ENCODE measurements at places on chromosomes 13 and 19.

DNA sequence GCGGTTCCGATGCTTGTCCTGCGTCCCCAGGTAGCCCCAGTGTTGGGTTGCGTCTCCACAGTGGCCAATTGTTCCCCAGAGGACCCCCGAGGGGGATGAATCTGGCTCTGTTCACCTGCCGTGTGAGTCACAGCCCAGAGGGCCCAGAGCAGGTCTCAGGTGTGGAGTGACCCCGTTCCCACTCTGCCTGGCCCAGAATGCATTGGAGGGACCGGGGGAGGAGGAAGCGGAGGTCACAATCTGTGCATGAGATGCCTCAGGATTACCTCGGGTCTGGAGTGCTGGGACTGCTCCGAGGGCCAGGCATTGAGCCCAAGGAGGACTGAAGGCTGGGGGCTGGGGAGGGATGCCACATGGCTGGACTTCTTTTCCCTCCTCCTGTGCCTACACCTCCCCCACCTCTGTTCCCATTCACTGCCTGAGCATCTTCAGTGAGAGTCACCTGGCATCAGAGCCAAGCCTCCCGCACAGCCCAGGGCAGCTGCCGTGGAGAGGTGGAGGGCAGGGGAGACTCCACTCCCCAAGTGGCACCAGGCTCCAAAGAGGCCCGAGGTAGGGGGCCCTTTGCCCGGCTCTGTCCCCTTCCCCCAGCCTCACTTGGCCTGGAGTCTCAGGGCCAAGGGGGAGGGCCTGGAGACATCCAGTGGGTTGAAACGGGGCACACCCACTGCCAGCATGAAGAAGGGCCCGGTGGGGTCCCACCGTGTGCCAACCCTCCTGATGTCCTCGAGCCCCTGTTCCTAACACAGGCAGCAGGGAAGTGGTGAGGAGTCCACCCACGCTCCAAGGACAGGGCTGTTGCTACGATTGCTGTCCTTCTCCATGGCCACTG lies 81.1 kb downstream of the CHST8 start:
- DNase-seq = no peak

DNA sequence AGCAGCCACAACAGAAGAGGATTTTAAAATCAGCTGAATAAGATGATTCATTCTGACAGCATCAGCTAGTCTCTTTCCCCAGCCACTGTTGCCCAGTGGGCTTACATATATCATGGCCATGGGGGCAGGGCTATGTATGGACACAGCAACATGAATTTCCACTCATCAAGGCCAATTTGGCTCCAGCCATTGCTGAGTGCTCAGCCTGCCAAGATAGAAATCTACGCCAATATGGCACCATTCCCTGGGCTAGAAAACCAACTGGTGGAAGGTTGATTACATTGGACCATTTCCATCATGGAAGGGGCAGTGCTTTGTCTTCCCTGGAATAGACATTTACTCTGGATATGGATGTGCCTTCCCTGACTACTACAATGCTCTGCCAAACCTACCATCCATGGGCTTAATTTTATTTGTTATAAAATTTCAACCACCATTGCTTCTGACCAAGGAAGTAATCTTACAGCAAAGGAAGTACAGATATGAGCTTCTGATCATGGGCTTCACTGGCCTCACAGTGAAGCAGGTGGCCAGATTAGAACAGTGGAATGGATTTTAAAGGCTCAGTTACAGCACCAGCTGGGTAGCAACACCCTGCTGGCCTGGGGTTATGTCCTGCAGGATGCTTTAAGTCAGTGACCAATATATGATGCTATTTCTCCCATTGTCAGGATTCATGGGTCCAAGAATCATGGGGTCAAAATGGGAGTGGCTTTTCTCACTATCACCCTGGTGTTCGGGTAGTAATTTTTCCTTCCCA lies 9.8 kb upstream of the ALOX5AP start:
- no peak for DNase-seq

DNA sequence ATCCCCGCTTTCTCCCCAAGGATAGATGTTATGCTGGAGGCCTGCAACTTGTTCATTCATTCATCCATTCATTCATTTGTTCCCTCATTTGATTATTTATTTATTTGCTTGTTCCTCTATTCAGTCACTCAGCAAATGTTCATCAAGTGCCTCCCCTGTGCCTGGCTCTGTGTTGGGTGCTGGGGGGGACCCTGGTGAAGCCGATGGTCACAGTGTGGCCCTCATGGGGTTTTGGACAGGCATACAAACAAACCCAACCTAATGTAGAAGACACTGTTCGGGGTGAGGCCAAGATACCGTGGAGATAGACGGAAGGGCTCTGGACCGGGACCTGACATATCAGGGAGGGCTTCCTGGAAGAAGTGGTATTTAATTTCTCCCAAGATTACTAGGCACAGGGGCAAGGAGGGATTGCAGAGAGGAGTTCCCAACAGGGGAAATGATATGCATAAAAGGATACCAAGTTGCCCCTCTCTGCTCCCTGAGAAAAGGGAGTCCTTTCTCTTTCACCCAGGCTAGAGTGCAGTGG lies 58.1 kb downstream of the ZNF536 start:
- DNase-seq = no peak

GRCh38 chr13:33537676-33538075 lies 252.1 kb upstream of the STARD13 start:
- no peak for DNase-seq

- no peak for DNase-seq
Observed at GRCh38 chr13:114127473-114128347, 4.7 kb downstream of the RASA3 start.

DNA sequence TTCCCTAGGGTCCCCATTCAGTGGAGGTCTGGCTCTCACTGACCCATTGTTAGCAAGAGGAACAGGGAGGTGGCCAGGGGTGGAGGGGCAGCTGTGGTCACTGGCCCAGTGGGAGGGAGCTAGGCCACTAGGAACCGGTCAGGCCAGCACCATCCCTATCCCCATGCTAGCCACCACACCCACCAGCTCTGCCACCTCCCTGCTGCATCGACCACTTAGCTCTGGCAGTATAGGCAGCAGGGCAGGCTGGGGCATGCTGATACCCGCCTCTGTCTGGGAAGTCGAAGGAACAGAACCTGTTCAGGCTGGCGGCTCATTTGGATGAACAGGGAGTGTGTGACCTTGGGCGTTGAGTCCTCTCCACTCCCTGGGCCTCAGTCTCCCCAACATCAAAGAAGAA lies 4.7 kb downstream of the PPP1R13L start:
- no peak for DNase-seq

DNA sequence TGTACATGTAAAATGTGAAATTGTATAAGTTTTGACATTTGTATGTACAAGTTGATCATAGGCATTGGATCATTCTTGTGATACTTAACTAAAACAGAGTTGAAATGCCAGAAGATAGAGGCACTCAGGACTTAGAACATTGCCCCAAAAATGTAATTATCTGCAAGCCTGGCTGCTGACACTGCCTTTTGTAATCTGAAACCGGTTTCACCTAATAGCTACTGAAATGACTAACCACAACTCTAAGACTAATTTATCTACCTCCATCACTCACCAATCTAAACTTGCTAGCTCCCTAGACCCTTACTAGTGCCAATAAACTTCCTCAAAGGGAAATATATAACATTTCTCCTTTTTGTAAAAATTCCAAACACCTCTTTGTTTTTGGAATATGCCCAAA lies 2596.2 kb downstream of the PCDH9 start:
- no peak for DNase-seq

GRCh38 chr13:73731564-73731963 lies 402.6 kb downstream of the KLF12 start:
- DNase-seq = no peak

GRCh38 chr19:19591133-19591825 lies 27.2 kb downstream of the PBX4 start:
- no peak for DNase-seq

DNA sequence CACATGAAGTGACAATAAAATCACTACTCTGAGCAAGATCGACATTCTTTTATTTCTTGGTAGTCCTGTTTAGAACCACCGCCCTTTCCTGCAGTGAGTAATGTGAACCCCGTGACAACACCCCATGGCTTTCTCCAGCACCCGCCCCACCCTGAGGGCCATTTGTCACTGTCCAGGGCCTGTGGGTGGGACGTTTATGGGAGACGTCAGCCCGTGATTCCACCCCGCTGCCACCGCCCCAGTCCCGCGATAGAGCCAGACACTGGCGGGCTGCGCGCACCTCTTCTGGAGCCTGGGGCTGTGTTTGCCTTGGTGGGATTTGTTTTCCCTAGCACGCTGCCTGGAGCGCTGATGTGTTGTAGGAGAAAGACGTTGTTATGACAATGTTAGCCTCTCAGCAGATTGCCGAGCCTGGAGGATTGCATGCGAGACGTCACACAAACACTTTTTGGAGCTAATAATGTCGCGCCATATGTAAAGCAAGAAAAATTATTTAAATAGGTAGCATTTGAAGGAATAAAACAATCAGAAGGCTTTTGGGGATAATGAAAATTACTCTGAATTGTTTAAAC lies 263.7 kb downstream of the TEX29 start:
- peak; percentile 16 for DNase-seq

- DNase-seq = peak; percentile 97
Observed at GRCh38 chr19:47713046-47714021, at the start of gene EHD2. Gene EHD2 (plus strand): TSS chr19:47713422. CDS start chr19:47716613, 3,191 bp downstream.

DNA sequence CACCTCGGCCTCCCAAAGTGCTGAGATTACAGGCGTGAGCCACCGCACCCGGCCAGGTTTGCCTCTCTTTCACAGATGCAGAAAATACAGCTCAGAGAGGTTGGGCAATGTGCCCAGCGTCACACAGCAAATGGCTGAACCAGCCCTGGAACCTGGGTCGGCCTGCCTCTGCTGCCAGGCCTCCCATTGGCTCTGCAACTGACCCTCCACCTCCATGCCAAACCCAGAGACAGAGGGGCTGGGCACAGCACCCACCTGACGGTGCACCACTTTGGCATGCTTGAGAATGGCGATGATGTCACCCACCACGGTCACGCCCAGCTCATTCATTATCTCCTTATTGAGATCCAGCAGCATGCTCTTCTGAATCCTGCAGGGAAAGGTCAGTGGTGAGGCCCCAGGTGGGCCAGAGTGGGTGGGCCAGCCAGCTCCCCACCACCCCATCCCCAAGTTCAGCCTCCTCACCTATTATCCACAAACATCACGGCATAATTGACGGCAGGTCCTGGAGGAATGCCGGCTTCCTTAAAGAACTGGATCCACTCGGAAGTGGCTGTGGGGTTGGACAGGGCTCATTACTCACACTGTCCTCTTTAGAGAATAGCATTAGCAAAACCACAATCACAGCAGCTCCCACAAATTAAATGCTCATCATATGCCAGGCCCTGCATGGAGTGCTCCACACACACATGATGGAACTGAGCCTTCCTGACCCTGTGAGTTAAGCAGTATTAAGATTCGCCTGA lies 12.2 kb downstream of the C19orf47 start:
- no peak for DNase-seq

- peak; percentile 73 for DNase-seq
Observed at GRCh38 chr13:107867701-107868661, 347.4 kb downstream of the LIG4 start.

DNA sequence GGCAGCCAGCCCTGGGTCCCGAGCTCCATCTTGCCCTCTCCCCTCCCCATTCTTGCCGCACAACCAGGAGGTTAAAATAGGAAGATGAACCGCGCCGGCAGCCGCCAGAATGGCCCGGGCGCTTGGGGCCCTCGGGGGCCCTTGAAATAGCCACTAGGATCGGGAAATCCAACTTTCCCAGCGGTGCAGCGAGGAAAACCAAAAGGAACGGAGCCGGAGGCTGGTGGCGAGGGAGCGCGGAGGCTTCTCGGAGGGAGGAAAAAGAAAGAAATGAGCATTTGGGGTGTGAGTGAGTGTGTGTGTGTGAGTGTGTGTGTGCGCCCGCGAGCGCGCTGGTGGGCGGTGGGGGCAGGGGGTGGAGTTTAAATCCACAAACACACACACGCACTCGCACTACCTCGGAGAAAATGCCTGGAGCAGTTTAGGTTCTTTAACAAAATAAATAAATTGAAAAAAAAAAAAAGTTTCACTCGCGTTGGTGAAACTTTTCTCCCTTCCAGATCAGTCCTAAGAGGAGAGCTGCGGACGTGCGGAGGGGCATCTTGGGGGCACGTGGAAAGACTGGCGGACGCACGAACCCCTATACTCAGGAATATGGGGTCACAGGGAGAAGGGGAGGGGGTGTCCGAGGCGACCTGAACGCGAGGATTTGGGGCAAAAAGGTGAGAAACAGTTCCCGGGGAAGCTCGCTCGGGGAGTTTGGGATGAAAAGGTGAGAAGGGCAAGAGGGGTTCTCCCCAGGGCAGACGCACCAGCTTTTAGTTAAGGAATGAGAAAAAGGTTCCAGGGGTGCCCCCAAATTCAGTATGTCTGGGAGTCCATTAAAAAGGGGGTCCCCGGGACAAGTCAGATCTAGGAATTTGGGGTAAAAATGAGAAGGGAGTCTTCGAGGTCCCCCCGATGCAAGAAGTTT lies 1.3 kb downstream of the RFX2 start:
- peak; percentile 44 for DNase-seq

GRCh38 chr19:383922-384798 lies 24.8 kb downstream of the C2CD4C start:
- DNase-seq = peak; percentile 52

- no peak for DNase-seq
Observed at GRCh38 chr13:51659276-51660127, 75.2 kb downstream of the WDFY2 start.

DNA sequence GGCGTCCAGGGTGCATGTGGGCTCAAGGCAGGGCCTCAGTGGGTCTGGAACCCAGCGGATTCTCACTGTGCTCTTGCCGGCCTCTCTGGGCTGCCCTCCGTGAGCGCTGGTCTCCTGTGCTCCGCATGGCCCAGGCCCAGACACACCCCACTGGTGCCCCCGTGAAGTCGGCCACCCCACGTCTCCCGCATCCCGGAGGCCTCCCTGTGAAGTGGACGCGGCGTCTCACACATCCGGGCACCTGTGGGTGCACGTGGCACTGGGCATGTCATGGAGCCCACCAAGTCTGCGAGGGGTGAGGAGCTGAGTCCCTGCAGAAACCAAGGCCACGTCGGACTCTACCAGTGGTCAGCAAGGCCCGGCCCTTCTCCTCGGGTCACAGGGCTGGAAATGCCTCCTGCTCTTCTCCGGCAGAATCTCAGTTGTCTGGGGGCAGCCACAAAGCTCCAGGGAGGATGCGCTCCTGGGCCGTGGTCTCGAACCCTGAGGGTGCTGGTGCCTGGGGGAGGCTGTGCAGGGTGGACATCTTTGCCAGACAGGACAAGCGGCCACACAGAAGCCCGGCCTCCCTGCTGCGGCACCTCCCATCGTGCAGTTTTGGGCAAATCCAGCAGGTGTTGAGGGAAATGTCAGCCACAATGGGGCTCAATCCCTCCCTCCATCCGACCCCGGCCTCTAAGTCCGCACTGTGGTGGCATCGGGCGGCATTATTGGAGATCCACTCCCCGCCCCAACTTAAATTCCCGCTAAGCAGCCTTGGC lies 2.2 kb downstream of the C13orf46 start:
- no peak for DNase-seq

DNA sequence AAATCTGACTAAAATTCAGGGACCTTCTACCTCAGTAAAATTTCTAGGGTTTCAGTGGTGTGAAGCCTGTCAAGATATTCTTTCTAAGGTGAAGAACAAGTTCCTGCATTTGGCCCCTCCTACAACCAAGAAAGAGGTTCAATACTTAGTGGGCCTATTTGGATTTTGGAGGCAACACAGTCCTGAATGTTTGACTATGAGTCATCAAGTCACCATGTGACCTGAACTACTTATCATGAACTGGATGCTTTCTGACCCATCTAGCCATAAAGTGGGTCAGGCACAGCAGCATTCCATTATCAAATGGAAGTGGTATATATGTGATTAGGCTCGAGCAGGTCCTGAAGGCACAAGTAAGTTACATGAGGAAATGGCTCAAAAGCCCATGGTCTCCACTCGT lies 163.0 kb upstream of the IRS2 start:
- DNase-seq = no peak
